ENCODE measurements at places on chromosomes 3 and 15. TPM values are rescaled to one million over a fixed set of nuclear protein-coding genes. Genes with fewer than 3 reads are reported as not detected.

GRCh38 chr3:105032541-105032940 is 334.2 kb upstream of the ALCAM start:
- DNase-seq: no peak

DNA sequence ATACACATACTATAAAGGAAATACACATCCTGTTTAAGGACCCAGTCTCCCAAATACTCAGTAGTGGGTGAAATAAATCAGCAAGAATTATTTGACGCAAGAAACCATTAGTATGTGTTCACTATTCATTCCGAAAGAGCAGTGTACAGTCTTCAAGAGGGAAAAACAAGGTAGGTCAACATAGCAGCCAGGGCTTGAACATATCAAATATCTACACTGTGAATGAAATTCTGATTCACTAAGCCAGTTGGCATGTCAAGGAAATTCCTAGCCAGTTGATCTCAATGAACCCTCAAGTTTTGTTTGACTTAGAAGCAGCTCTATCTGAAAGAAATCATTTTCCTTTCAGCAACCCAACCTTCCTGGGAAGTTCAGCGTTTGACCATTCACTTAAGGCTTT is 99.0 kb downstream of the CNTN3 start:
- DNase-seq: no peak

GRCh38 chr15:83602021-83602420 is 51.9 kb upstream of the ADAMTSL3 start:
- no peak for DNase-seq

Gene ATP13A5
- 3.7 TPM for total RNA-seq
